ENCODE measurements at places on chromosomes 3 and 15. TPM values are rescaled to one million over a fixed set of nuclear protein-coding genes. Genes with fewer than 3 reads are reported as not detected.
A peak's percentile ranks its signal among the peaks of the same experiment; 100 is the strongest.

OR5K2 gene
- total RNA-seq, result not detected

DNA sequence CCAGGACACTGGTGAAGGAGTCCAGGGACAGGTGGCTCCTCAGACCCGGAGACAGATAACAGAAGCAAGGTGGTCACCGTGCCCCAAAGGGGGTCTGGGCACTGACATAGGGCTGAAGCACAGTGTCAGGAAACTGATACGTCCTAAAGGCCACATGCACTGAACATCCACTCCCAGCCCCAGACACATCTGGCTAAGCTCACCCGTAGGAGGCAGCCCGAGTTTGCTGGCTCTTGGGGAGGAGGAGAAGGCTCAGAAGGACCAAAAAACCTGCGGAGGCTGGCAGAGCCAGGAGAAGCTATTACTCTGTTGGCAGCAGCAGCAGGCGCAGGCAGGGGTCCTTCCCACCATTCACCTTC is 1.2 kb downstream of the CACNA2D2 start:
- no peaks in the 10 kb centered on the region for H3K4me1 ChIP-seq
- peaks cover 49% of the 10 kb centered on the region for H3K27me3 ChIP-seq
- H3K4me3 ChIP-seq, result peak overlapping the region; percentile 68
- H3K36me3 ChIP-seq, result no peaks in the 10 kb centered on the region
- DNase-seq, result no peak

- peaks cover 14% of the 10 kb centered on the region for H3K36me3 ChIP-seq
- no peak for DNase-seq
- peaks cover 30% of the 10 kb centered on the region for H3K4me1 ChIP-seq
These were observed 8.7 kb downstream of the ATXN7 start for GRCh38 chr3:63872135-63872924.

DNA sequence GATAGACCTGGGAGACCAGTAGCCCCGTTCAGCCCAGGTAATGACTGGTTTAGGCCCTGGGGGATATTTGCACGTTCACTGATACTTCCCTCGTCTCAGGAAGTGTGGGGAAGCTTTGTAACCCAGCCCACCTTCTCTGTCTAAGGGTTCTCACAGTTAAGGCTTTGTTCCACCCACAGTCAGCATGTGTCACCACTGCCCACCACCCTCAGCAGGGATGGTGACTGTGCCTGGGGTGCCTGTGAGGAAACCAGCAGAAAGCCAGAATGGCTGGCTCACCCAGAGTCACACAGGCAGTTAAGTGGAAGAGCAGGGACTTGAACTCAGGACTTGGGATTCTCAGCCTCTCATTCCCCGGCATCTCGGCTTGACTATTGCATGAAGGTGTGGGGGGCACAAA is 5.2 kb downstream of the KBTBD13 start:
- H3K27ac ChIP-seq, result no peak overlapping the region
- DNase-seq, result no peak
- peaks cover 18% of the 10 kb centered on the region for H3K4me1 ChIP-seq
- H3K4me3 ChIP-seq, result no peak overlapping the region

GRCh38 chr15:64029633-64030032 is 16.7 kb downstream of the DAPK2 start:
- H3K4me3 ChIP-seq, result no peak overlapping the region
- peaks cover 3% of the 10 kb centered on the region for H3K36me3 ChIP-seq
- H3K27me3 ChIP-seq, result no peaks in the 10 kb centered on the region
- no peak overlapping the region for H3K27ac ChIP-seq
- no peak for DNase-seq
- peaks cover 21% of the 10 kb centered on the region for H3K4me1 ChIP-seq

DNA sequence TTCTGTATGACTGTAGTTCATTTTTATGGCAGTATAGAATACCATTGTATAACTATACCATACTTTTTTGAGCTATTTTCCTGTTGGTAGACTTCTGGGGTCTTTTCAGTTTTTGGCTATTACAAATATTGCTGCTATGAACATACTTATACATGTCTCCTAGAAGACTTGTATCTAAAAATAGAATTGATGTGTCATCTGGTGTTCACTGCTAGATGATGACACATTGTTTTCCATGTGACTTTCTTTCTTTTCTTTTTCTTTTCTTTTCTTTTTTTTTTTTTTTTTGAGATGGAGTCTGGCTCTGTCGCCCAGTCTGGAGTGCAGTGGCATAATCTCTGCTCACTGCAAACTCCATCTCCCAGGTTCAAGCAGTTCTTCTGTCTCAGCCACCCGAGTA is 69.8 kb downstream of the SH3GL3 start:
- H3K27me3 ChIP-seq, result peaks cover 7% of the 10 kb centered on the region
- no peak for DNase-seq
- H3K4me3 ChIP-seq, result no peak overlapping the region
- H3K27ac ChIP-seq, result no peak overlapping the region

GRCh38 chr3:9153904-9154619 is 95.4 kb downstream of the SRGAP3 start:
- peaks cover 2% of the 10 kb centered on the region for H3K27me3 ChIP-seq
- H3K4me3 ChIP-seq, result no peak overlapping the region
- DNase-seq, result no peak
- H3K36me3 ChIP-seq, result no peaks in the 10 kb centered on the region

All from activated CD4-positive, alpha-beta T cell treated with anti-CD3 and anti-CD28 coated beads, Interleukin-2, amount 10 ng/mL, durations not matched to agents 24 days and 14 days (primary cell).